Omental fat pad (tissue), 4 donors: ENCODE measurements at places on chromosomes 7 and 10. TPM values are rescaled to one million over a fixed set of nuclear protein-coding genes. Genes with fewer than 3 reads are reported as not detected.

DNA sequence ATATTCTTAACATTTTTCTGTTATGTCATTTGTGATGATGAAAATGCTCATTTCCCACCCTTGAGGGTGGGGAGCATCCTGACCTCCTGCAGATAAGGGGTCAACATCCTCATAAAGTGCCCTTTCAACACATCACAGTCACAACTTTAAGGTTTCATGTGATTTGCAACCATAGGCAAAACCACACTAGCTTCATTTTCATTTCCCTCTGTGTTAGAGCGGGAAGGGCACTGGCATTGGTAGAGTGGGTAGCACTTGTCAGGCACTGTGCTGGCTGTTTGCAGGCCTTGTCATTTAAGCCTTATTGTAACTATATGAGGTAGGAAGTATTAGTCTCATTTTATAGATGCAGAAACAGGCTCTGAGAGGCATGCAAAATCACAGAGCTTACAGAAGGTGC, 39.8 kb downstream of the PSMC2 start:
- DNase-seq, result no peak

DNA sequence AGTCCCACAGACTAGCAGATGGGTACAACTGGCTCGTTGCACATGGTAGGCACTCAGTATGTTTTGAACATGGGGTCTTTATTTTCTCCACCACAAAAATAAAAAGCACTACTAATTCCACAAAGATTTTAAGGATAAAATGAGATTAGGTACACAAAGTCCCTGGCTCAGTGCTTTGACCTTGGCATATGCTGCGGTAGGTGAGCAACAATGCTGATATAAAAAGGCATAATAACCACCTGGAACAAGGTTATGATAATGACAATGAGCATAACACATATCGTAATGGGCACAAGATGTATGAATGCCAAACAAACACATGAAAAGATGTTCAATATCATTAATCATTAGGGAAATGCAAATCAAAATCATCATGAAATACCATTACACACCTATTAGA, 26.9 kb downstream of the SGMS1 start:
- no peak for DNase-seq

Gene TMEM213
- not detected for total RNA-seq

Gene CCDC172
- total RNA-seq, result not detected

- peak; percentile 35 for DNase-seq
Measured at GRCh38 chr7:98284335-98285036, 3.0 kb downstream of the BRI3 start.

Gene FAM24B
- total RNA-seq, result 1.0 TPM

Gene LRRD1
- not detected for total RNA-seq

Gene MGAM2
- total RNA-seq, result 0.19 TPM

DNA sequence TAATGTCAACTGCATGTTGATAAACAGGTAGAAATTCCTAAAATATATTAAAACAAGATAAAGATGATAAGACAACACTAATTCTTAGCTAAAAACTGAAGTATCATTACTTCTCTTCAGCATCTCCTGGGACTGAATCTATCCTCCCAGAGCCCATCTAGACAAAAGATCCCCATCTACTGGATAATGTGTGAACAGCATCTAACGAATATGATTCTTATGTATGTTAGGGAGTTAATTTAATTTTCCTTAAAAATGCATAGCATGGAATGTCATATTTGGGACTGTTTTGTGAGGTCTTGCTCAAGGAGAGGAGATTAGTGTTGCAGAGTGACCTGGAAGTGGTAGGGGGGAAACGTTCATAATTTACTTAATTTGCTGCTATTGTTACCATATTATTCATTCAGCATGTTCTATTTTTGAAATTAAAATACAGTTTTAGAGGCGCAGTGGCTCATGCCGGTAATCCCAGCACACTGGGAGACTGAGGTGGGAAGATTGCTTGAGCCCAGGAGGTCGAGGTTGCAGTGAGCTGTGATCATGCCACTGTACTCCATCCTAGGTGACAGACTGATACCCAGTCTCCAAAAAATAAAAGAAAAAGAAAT, 305.1 kb upstream of the CSTF2T start:
- no peak for DNase-seq

- DNase-seq, result no peak
Measured at GRCh38 chr10:96344178-96344577, 14.6 kb downstream of the OPALIN start.

Gene ODAD2
- 0.31 TPM for total RNA-seq

Gene MYL10
- total RNA-seq, result not detected

DNA sequence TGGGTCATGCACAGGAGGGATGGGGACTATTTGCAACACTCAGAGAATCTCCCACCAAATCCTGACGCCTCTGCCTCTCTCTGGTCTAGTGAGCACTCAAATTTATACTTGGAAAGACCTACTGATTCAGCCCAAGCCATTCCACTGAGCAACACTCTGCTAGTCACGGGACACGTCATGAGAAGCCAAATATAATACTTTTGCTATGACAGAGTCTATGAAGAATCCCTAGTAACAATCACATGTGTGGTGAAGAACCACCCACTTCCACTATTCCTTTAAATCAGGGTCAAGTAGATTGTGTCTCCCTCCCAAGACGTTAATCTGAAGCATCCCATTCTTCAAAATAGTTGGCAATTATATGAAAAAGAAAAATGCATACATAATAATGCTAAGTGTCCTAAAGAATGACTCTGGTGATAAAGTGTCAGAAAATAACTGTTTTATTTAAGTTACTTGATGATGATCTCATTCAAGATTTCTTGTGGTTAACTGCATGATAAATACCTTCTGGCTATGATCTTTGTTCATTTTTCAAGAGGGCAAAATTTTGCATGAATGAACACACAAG, 28.5 kb downstream of the CHCHD3 start:
- DNase-seq, result no peak

Gene ANKRD30A
- total RNA-seq, result 0.79 TPM

GRCh38 chr7:41918597-41918996, 215.7 kb upstream of the INHBA start:
- DNase-seq, result no peak

Gene ASIC3
- 3.2 TPM for total RNA-seq
